ENCODE measurements at places on chromosomes 6 and 20.

DNA sequence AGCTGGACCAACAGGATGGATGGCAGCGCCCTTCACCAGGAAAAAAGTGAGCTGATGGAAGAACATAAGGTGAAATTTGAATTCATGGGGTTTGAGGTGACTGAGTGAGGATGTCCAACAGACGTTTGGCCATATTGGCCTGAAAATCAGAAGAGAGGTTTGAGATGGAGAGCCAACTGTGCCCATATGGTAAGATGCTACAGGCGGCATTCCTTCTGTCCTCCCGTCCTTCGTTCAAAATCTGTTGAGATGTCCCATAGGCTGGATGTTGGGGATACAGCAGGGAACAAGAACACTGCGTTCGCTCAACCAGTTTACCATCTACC is 468 bp upstream of the CMTR1 start:
- DNase-seq: no peak

GRCh38 chr20:56964901-56965300 is 301.5 kb downstream of the BMP7 start:
- DNase-seq: no peak

- no peak for DNase-seq
These were observed 17.0 kb upstream of the PXDC1 start for GRCh38 chr6:3768502-3768901.

- peak; percentile 99 for DNase-seq
These were observed 206.1 kb upstream of the PRDM1 start for GRCh38 chr6:105880030-105880492.

GRCh38 chr6:3026791-3027626 is 27.3 kb downstream of the NQO2 start:
- peak; percentile 90 for DNase-seq

DNA sequence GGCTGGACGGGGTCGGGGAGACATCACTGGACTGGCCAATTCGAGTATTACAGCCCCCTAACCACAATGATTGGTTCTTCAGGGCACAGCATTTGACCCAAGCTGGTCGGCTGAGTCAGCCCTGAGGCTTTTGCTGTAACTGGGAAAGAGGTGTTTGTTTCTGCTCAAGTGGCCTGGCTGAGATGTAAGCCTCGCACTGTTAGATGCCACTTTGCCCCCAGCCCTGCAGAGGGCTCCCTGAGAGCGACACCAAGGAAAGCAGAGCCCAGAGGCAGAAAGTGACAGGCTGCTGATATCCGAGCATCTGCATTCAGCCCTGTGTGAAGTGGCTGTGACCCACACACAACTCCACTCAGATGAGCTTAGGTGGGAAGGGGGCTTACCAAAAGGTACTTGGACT is 19.4 kb downstream of the ERGIC3 start:
- no peak for DNase-seq

GRCh38 chr6:32105433-32105832 is 3.7 kb downstream of the TNXB start:
- no peak for DNase-seq

- DNase-seq: no peak
These were observed 16.7 kb downstream of the KAT14 start for GRCh38 chr20:18154342-18154741.

GRCh38 chr6:30879684-30880427 is 4.5 kb upstream of the DDR1 start:
- DNase-seq: no peak
